ENCODE measurements at places on chromosomes 6 and 20. TPM values are rescaled to one million over a fixed set of nuclear protein-coding genes. Genes with fewer than 3 reads are reported as not detected.

Gene HRH3
- total RNA-seq = not detected

Gene RGS17
- 0.43 TPM for total RNA-seq

Gene WFDC10B
- not detected for total RNA-seq

Gene DSP
- total RNA-seq = 241 TPM

Gene LIN28B
- total RNA-seq = not detected

Gene ASF1A
- 18.8 TPM for total RNA-seq

Gene SLC22A2
- total RNA-seq = not detected

Gene ITPA
- 24.1 TPM for total RNA-seq

Gene PSORS1C2
- not detected for total RNA-seq

Gene FAM184A
- total RNA-seq = 0.40 TPM

Gene CLPSL2
- total RNA-seq = not detected

Gene SLC22A3
- total RNA-seq = 0.54 TPM

Data from cardiac septum (tissue), 1 donor.